ENCODE measurements at places on chromosomes 7 and 10.
A peak's percentile ranks its signal among the peaks of the same experiment; 100 is the strongest.

DNA sequence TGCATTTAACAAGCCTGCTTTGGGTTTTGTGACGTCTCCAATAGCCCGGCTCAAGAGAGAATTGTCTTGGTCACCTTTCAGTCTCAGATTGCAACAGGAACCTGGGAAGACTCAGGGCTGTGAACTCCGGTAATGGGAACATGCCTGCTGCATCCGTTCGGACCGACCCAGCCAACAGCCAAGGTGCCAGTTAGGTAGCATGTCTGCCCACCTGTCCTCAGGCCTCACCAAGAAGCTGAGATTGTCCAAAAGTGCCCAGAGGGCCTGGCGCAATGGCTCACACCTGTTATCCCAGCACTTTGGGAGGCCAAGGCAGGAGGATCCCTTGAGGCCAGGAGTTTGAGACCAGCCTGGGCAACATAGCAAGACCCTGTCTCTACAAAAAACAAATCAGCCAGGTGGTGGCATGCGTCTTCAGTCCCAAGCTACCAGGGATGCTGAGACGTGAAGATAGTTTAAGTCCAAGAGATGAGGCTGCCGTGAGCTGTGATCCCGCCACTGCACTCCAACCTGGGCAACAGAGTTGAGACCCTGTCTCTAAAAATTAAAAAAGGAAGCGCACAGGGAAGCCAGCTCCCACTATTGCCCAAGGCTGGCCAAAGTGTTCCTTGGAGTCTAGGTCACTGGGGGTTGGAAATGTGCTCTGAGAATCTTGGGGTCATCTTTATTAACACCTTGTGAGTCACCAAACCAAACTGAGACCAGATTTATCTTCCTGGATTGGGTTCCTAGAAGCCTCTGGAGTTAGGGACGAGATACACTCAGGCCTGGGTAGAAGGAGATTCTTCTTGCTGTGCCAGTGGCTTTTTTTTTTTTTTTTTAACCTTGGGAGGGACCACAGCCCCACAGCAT lies 26.9 kb downstream of the BAG3 start:
- no peak for DNase-seq

GRCh38 chr10:5391790-5392189 lies 12.8 kb downstream of the TUBAL3 start:
- no peak for DNase-seq

- peak; percentile 22 for DNase-seq
Measured at GRCh38 chr10:43808136-43808535, 159.5 kb upstream of the ZNF32 start.

- DNase-seq: peak; percentile 85
Measured at GRCh38 chr7:42227936-42228591, 8.9 kb downstream of the GLI3 start.

DNA sequence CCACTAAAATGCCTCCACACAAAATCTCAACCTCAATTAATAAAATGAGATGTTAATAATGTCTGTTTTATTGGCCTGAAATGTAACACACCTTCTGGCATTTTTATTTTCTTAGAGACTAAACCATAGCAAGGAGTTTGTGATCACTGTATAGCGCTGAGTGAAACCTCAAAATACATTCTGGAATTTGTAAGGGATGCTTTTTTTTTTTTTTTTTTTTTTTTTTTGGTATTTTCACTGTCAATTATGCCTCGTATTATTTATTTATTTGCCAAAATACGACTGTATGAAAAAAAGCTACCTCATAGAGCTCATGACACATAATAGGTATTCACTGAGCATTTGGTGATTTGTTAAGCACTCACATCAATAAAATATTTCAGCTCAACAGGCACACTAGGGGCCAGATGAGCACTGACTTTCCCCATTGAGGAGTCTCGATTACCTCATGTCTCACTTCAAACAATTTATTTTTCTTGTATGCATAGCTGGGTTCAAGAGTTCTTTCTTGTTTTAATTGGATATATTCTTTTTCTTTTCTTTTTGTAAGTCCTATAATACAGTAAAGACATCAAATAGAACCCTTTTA lies 36.5 kb downstream of the SEMA3C start:
- no peak for DNase-seq

DNA sequence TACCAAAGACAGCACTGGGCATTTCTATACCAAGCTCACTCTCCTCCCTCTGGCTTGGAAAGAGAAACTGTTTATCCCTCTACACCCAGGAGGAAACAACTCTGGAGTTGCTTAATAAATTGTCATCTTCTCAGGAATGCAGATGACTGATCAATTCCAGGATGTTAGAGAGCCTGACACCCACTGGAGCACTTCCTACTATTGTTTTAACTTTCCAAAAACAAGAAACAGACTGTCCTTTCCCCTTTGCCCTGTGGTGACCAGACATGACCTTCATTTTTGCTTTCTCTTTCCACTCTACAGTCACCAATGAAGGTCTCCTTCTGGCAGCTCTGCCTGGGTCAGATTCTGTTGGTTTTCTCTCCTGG lies 19.6 kb downstream of the GIMAP4 start:
- DNase-seq: no peak

GRCh38 chr7:37333075-37333474 lies 115.6 kb downstream of the ELMO1 start:
- no peak for DNase-seq

DNA sequence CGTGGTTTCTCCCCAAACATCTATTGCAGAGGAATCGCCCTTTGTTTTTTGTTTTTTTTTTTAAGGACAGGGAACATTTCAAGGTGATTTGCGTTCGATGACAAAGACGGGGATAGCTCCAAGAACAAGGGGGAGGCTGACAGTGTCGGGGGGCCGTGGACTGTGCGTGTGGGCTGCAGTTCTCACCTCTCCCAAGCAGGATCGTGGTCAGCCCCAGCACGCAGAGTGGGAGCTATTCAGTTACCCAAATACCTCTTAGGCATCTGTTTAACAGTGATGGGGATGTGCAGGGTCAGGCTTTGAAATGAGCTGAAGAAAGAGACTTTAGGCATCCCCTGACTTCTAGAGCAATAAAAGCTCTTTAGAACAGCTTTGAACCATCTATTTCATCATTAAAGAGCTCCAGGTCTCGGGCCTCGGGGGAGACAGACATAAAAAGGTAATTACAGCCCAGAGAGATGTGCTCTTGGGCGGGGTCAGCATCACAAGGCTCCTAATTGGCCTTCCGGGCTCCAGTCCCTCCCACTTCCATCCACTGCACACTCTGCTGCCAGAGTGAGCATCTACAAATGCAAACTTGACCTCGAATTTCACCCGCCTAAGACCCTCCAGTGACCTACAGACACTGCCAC lies 97.3 kb downstream of the MYL10 start:
- DNase-seq: no peak

DNA sequence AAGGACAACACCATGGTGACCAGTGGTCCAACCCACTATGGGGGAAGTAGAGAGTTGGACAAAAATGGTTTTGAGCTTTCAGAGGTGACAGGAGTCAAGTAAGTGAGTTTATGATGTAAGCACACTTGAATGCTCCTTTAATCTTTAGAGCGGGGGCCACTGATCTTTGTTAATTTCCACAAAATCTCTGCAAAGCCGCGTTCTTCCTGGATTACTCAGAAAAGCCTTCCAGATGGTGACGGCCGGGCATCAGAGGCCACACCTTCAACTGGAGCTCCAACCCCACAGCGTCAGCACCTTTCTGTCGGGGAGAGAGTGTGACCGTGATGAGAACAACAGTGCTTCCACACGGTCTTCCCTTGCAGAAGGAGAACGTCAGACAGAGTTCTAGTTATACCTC lies 35.2 kb upstream of the KLF6 start:
- no peak for DNase-seq

DNA sequence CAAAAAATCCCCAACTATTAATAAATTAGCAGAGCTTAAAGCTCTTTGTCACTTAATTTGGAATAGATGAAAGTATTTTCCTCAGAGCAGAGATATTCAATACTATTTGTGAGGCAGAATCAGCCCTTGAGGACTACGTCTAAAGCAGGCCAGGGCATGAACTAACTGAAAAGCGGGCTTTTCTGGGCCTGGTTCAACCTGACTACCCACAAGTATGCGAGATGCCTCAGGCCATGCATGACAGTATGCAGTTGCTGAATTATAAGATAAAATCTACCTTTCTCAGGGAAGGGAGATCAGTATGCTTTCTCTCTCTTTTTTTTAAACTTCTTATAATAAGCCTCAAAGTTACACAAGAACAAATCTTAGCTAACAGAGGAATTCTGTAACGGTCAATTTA lies 20.1 kb downstream of the TMEM168 start:
- DNase-seq: peak; percentile 55

DNA sequence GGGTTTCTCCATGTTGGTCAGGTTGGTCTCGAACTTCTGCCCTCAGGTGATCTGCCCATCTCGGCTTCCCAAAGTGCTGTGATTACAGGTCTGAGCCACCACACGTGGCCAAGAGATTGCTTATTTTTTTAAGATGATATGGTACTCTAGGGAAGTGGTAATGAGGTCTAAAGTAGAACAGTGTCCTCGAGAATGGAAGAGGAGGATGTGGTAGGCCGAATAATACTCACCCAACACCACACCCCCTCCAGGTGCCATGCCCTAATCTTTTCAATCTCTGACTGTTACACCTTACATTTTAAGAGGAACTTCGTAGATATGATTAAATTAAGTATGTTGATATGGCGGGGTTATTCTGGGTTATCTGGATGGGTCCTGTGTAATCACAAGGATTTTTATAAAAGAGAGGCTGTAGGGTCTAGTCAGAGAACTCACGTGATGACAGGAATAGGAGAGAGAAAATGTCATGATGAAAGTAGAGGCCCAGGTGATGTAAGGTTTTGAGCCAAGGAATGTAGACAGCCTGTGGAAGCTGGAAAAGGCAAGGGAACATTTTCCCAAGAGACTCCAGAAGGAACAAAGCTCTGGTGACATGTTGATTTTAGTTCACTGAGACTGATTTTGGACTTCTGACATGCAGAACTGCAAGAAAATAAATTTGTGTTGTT lies 29.5 kb downstream of the CDK13 start:
- no peak for DNase-seq

DNA sequence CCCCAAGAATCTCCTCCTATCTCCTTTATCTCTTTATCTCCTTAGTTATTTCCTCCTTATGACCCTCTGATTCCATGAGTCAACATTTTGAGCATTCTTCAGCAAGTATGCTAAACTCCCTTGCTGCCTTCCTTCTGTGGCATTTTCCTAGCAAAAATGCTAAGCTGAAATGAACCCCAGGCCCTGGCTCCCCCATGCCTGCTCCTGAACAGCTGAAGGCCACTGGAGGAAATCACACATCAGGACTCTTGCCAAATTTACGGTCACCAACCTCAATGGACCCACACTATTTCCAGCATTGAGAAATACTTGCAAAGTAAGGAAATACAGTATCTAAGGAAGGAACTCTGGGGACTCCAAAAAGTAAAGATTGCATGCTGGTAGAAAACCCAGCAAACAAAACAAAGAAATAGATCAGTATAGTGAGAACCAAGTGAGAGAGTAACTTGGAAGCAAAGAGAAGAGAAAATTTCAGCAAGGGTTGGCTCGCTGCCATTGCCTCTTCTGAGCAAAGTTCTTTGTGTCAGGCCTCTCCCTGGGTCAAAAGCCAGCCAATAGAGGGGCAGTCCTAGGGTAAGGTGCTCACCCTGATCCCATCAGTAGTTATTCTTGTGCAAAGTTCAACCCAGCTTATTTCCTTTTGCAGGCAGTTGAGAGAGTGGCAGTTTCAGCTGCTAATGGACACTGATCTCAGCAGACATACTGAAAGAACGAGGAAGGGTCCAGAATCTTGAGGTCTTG lies 5.1 kb upstream of the PLEKHS1 start:
- DNase-seq: peak; percentile 37

- no peak for DNase-seq
Measured at GRCh38 chr7:106756884-106757283, 95.9 kb upstream of the CCDC71L start.

DNA sequence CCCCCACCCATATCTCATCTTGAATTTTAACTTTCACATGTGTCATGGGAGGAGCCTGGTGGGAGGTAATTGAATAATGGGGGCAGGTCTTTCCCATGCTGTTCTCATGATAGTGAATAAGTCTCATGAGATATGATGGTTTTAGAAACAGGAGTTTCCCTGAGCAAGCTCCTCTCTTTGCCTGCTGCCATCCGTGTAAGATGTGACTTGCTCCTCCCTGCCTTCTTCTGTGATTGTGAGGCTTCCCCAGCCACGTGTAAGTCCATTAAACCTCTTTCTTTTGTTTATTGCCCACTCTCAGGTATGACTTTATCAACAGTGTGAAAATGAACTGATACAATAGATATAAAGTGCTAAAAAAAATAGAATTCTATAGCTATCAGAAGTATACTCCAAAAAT lies 168.8 kb downstream of the CXCL12 start:
- DNase-seq: no peak

DNA sequence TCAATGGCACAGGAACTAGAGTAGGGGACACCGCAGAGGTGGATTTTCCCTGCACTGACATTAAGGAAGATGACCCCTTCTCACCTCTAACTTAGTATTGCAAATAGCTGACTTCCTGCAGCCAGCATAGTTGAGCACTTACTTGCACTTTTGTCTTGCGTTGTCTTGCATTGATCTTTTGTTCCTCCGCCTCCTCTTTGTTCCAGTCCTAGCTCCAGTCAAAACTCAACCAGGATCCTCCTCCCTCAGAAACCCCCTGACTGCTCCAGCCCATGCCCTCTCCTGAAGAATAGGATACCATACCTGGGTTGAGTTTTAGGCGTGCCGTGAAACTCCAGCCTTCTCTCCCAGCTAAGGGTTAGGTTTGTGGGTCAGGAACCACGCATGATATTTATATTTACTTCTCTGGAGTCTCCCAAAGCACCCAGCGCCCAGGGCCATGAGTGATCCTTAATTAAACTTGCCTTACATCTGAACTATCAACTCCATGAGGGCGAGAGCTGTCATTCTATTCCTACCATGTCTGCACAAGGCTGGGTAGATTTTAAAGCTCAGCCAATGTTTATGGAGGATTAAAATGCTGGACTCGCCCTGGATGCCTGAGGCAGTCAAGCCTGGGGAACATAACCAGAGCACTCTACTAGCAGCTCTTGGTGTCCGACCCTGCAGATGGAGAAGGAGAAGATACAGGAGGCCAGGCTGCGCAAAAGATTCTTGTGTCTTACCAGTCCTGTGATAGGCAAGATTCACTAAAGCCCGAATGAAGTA lies 14.1 kb downstream of the ZNF467 start:
- DNase-seq: no peak

DNA sequence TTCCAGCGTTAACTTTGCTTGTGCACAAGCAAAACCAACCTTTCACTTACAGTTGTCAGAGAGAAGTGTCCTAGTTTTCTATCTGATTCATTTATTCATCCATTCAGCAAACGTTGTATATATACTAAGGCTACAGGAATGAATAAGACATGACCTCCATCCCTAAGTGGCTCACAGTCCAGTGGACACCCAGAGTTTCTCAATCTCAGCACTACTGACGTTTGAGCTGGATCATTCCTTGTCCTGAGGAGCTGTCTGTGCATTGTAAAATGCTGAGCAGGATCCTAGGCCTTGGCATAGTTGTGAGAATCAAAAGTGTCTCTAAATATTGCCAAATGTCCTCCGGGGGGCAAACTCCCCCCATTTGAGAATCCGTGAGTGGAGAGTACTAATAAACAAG lies 166.7 kb upstream of the PRKCQ start:
- DNase-seq: no peak

Measured in astrocyte of the hippocampus (primary cell).